ENCODE measurements at places on chromosomes 3 and 15.

- peak; percentile 76 for DNase-seq
Measured at GRCh38 chr15:37517191-37517895, 417.0 kb upstream of the MEIS2 start.

DNA sequence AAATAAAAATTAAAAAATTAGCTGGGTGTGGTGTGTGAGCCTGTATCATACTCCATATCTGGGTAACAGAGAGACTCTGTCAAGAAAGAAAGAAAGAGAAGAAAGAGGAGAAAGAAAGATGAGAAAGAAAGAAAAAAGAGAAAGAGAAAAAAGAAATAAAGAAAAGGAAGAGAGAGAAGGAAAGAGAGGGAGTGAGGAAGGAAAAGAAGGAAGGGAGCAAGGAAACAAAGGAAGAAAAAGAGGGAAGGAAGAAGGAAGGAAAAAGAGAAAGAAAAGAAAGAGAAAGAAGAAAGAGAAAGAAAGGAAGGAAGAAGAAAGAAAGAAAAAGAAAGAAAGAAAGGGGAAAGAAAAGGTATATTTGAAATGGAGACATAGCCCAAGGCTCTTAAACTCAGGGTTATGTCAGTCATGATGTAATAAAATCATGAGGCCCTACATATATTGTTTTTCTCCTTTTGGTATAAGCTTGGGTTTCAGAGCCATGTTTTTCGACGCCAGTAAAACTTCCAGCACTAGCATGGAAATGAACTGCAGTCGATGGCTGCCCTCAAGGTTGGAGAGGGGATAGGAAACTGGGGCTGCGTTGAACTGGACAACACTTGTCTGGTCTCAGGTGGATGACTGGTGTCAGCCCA lies 38.0 kb upstream of the RFTN1 start:
- no peak for DNase-seq

- no peak for DNase-seq
Measured at GRCh38 chr15:87727073-87727472, 529.5 kb downstream of the NTRK3 start.

- no peak for DNase-seq
Measured at GRCh38 chr15:93985176-93985575, 246.2 kb upstream of the MCTP2 start.

GRCh38 chr3:45693941-45694521 lies 4.8 kb downstream of the SACM1L start:
- DNase-seq = no peak

GRCh38 chr15:70281811-70282307 lies 184.1 kb upstream of the TLE3 start:
- DNase-seq = no peak

GRCh38 chr15:92949604-92950249 lies 49.6 kb downstream of the CHD2 start:
- peak; percentile 34 for DNase-seq

GRCh38 chr3:115615001-115615814 lies 8.1 kb upstream of the GAP43 start:
- DNase-seq = no peak

- peak; percentile 78 for DNase-seq
Measured at GRCh38 chr3:37993820-37994638, 3.4 kb downstream of the VILL start.

- DNase-seq = peak; percentile 85
Measured at GRCh38 chr3:16884748-16885592, at the start of gene PLCL2. TSS of gene PLCL2 (plus strand) at chr3:16884955. CDS start at chr3:16885040, 85 bp downstream.

DNA sequence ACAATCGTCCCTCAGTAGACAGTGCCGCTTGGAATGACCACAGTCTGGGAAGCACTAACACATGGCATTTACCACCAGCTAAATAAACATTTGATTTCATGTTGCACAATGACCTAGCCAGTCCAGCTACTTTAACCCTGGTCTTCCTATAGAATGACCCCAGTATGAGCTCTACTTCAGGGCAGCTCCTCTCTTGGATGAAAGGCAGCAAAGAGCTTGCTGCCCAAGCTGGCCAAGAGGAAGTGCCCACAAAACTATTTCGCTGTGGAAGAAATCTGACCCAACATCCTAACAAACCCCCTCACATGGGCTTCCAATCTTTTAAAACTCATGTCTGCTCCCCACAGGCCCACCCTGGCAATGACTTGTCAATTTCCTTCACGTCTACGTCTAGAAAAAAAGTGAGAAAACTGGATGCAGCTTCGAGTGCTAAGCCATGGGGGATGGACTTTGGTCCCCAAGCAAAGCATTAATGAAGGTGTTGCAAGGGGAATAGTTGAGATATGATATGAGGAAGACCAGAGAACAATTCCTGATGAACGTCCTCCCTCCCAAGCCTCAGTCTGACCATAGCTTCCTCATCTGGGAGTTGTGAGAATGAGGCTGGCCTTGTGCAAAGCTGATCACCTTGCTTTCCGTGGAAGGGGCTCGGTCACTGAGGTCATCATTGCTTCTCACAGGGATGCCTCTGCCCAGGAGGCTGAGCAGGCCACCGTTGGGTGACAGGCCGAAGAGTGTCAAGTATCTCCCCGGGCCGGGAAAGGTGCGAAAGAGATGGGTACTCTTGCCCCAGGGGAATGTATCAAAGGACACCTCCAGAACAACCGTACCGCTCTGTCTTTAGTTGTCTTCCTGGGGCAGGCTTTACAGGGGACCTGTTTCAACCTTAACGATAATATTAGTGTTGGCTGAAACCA lies 964 bp downstream of the SLC25A20 start:
- DNase-seq = no peak

- no peak for DNase-seq
Measured at GRCh38 chr3:197491478-197491877, 64.3 kb downstream of the BDH1 start.

- no peak for DNase-seq
Measured at GRCh38 chr3:169383770-169384169, 279.7 kb downstream of the MECOM start.

DNA sequence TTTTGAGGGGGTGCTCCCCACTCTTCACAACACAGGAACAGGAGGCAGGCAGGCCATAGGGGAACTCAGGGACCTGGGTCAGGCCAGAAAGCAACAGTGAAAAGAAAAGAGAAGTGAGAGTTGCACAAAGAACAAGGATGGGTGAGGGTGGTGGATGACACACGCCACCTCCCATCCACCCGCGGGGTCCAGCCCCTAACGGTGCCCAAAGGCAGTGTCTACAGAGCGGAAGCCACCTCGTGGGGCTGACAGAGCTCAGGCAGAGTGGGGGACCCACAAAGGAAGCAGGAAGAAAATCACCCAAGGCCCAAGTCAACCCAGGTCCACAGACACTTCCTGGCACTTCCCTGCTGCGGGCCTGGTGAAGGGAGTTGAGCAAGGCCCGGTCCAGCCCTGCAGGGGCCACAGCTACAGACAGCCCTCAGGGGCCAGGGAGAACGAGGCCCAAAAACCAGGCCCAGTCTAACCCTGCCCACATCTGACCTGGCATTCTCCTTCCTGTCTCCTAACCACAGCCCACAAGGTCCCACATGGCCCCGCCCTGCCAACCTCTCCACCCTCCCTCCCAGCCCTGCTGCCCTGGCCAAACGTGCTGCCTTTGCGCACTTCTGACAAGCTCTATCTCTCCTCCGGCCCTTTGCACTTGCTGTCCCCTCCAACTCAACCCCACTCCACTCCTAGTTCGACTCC lies 5.9 kb downstream of the NUP210 start:
- no peak for DNase-seq

DNA sequence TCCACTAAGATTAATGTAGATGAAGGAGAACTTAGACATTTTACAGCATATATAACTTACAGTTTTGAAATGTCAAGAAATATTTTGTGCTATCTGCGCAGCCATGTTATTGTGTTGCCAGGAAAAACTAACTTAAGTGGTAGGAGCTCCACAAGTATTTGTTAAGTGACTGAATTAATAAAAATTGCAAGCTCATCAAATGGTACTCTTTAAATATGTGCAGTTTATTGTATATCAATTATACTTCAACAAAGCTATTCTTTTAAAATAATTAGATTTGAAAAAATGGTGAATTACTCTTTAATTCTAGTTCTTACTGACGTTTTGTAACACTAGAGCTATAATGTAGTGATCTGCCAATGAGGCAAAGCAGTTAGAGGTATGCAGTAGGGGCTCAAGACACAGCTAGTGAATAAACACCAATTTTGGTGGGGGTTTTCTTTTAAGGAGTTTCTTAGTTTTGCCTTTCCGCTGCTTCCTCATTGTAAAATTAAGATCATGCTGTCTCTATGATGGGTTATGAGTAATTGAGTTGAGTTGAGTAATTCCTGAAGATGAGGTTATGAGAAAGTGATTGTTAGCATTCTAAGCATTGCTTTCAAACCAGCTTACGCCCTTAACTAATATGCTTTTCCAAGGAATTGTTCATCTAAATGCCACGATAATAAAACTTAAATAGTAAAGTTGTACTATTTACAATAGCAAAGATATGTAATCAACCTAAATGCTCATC lies 10.9 kb upstream of the LXN start:
- DNase-seq = no peak

DNA sequence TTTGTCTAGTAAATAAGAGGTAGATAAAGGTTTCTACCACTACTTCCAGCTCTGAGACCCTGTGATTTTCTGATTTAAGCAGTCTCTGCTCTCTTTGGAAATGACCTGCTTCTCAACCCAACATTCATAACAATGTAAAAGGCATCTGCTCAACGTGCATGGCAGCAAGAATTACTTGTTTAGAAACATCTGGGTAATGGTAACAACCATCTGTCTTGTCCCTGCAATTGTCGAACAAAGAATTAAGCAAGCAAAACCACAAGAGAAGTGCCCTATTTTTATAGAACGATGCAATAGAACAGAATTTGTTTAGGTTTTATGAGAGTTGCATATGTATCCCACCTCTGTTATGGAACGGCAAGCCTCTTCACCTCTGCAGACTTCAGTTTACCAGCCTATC lies 7.1 kb upstream of the FSIP1 start:
- no peak for DNase-seq

DNA sequence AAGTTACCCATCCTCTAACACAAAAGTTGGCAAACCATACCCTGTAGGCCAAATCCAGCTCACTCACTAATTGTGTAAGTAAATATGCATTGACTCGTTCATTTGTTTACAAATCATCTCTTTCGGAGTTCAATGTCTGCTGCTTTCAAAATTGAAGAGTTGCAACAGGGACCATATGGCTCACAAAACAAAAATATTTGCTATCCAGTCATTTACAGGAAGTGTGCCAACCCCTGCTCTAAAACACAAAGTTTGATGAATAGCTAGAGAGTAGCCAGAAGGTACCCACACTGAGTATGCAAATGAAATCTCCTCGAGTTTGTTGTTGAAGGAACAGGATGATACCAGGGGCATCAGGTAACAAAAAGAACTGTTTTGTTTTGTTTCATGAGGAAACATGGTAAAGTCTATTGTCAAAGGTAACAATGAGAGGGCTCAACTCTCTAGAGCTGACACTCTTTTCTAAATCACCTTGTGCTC lies 236.2 kb upstream of the THBS1 start:
- DNase-seq = no peak

GRCh38 chr3:57518276-57518915 lies 25.7 kb downstream of the DNAH12 start:
- no peak for DNase-seq

- no peak for DNase-seq
Measured at GRCh38 chr3:71647751-71648150, 64.2 kb upstream of the FOXP1 start.

DNA sequence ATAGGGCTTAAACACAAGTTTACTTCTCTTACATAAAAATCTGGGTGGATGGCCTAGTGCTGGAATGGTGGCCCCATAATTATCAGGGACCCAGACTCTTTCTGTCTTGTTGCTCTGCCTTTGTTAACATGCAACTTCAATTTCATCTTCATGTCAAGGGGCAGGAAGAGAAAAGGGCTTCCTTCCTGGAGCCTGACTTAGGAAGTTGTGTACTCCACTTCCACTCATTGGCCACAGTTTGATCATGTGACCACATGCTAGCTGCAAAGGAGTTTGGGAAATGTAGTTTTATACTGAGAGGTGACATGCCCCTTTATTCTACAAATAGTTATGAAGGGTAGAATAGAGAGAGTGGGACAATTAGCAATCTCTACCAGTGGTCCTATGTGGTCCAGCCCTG lies 39.3 kb downstream of the RHCG start:
- DNase-seq = peak; percentile 35

- peak; percentile 64 for DNase-seq
Measured at GRCh38 chr3:119810018-119810435, 28.1 kb downstream of the NR1I2 start.

- no peak for DNase-seq
Measured at GRCh38 chr15:100958326-100959065, 39.3 kb downstream of the LRRK1 start.

DNA sequence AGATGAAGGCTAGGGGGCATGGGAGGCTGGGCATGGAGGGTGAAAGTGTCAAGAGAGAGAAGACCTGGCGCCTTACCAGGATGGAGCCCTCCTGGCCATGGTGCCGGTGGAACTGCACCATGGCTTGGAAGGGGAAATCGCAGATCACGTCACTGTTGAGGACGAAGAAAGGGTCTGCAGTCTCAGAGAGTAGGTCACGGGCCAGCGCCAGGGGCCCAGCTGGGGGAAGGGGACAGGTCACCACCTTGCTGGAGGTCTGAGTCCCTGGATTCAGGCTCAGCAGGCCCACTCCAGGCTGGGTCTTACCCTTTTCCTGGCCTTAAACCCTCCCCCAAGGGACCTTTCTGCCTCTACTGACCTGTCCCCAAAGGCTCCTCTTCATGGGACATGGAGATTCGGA lies 855 bp downstream of the GMPPB start:
- DNase-seq = no peak

- DNase-seq = no peak
Measured at GRCh38 chr15:60525341-60526039, 46.5 kb upstream of the ICE2 start.

DNA sequence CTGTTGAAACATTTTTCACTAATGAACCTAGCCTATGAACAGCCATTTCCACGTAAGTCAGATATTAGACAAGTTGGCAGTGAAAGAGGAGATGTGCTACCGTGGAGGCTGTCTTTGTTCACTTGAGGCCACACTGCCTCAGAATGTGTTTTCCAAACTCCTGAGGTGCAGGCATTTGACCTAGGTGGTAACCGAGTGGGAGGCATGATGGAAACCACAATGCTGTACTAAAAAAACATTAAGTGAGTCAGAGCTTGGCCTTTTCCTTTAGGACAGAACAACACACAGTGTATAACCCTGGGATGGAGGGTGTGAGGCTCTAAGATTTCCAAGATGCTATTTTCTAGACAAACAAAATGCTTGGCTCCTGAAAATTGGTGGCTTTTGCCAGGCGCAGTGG lies 406.3 kb downstream of the SOX2 start:
- no peak for DNase-seq
